ENCODE measurements at places on chromosomes 6 and 20. TPM values are rescaled to one million over a fixed set of nuclear protein-coding genes. Genes with fewer than 3 reads are reported as not detected.

The HMGA1 gene
- total RNA-seq: 93.3 TPM

DNA sequence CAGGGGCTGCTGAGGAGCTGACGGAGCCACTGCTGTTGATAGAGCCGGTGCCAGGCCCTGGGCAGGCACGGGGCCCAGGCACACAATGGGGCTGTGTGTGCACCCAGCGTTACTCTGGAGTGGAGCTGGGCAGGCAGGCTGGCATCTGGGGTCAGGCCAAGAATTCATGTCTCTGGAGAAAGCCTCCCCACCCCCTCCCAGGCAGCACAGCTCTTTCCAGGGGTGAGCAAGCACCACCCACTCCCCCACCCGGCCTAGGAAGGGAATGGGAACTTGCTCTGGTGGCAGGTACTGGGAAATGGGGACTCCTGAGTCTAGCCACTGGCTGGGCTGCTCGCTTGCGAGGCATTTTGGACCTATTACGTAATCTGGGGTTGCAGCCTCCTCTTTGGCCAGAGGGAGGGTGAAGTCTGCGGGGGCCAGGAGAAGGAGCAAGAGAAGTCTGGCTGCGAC is 22.7 kb downstream of the TFEB start:
- DNase-seq: no peak

The C20orf144 gene
- not detected for total RNA-seq

The GABRR2 gene
- not detected for total RNA-seq

The C20orf173 gene
- not detected for total RNA-seq
